ENCODE measurements at places on chromosomes 12 and 14. TPM values are rescaled to one million over a fixed set of nuclear protein-coding genes. Genes with fewer than 3 reads are reported as not detected.

The HIGD1C gene
- total RNA-seq, result not detected

The OSBPL8 gene
- 69.7 TPM for total RNA-seq

The TMPRSS12 gene
- not detected for total RNA-seq

The LRR1 gene
- 6.6 TPM for total RNA-seq

The CFAP251 gene
- total RNA-seq, result 10.8 TPM
